ENCODE measurements at places on chromosomes 12 and 14.
A peak's percentile ranks its signal among the peaks of the same experiment; 100 is the strongest.

DNA sequence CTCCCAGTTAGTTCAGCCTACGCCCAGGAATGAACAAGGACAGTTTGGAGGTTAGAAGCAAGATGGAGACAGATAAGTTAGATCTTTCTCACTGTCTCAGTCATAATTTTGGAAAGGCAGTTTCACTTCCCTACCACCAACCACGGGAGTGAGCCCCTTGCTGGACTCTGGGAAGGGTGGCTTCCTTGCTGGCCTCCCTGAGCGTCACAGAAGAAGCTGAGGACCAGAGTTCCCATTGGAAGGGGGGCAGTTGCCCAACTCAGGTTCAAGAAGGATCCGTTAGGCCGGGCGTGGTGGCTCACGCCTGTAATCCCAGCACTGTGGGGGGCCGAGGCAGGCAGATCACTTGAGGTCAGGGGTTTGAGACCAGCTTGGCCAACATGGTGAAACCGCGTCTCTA, 106.2 kb upstream of the MAX start:
- no peak for DNase-seq

GRCh38 chr12:96828169-96828789, 78.8 kb upstream of the NEDD1 start:
- DNase-seq, result no peak

DNA sequence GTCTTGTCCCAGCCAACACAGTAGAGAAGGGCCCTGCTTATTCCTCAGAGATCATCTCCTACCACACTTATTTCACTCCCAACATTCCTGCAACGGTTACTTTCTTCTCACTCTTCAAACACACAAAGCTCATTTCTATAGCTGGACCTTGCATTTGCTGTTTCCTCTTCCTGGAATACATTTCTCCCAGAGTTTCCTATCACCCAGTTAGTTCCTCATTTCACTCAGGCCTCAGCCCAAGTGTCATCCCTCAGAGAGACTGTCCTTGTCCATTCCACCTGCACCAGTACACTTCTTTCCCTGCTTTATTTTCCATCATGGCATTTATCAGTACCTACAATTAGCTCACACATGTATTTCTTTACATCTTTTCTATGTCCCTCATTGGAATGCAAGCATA, 14.7 kb upstream of the STK38L start:
- DNase-seq, result no peak

- DNase-seq, result no peak
These were observed 111.5 kb upstream of the WSCD2 start for GRCh38 chr12:108017472-108018057.

- DNase-seq, result no peak
These were observed 117.2 kb downstream of the PRICKLE1 start for GRCh38 chr12:42472376-42472775.

DNA sequence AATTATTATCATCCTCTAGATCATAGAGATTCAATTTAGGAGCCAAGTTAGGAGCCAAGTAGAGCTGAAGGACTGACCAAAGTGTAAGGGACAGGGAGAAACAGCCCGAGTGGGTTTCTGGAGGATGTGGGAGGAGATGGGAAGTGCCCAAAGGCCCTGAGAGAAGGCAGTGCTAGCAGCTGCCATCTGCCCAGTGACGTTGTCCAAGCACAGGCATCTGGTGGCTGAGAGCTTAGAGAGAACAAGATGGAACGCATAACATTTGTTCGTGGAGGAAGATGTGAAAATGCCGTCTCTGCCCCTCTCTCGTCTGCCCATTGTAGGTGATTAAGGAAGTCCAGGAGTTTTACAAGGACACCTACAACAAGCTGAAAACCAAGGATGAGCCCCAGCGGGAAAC, 34.7 kb downstream of the CD9 start:
- DNase-seq, result no peak

DNA sequence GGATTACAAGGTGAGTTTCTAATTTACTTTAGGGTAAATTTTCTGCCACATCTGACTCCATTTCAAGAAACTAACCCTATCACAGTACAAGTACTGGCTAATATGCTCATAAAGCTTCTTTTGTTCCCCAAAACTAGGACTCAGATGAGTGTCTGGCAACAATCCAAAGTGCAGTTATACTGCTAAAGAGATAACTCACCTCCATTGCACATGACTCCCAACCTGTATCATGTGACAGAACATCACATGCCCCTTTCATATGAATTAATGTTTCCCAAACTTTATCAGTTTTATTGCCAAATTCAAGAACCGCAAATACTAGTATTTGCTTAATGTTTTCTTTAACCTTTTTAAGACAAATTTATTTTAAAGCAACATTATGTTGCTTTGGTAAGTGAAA, 3.9 kb upstream of the PPP1R12A start:
- no peak for DNase-seq

- DNase-seq, result no peak
These were observed 4.5 kb downstream of the RPH3A start for GRCh38 chr12:112796067-112796466.

- no peak for DNase-seq
These were observed 335.2 kb downstream of the CEP128 start for GRCh38 chr14:80606347-80606772.

- no peak for DNase-seq
These were observed 32.3 kb downstream of the RAD51B start for GRCh38 chr14:67851785-67852410.

DNA sequence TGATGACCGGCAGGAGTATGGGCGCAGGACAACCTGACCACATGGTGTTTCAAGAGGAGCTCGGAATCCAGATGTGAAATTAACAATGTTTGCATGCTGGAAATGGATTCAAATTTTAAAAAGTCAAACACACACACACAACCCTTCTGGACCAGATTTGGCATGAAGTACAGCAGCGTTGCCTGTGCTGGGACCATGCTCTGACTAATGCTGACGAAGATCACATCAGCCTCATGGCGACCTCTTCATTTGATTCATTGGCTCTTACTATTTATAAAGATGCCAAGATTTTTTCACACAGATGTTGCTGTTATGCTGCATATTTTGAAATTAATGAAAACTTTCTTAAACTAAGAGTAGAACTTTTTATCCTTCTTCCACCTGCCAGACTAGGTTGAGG, 926.6 kb upstream of the TMEM132C start:
- no peak for DNase-seq

- no peak for DNase-seq
These were observed 36.3 kb upstream of the HECTD1 start for GRCh38 chr14:31243860-31244259.

- no peak for DNase-seq
These were observed 12.8 kb upstream of the GSG1 start for GRCh38 chr12:13116259-13116658.

DNA sequence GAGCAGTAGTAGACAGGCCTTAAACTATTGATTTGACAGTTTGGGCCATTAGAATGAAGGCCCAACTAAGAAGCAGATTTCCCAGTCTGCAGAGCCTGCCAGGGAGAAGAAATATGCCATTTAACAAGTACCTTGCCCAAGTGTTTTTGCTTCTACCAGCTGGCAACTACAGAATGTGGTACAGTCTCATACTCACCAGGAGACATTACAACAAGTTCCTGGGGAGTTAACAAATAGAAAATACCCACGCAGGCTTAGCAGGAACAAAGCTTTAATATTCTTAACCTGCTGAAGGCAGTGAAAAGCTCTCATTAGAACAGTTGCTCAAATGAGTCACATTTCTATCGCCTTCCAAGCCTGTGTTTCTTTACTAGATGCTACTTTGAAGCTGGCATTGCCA, 241.0 kb downstream of the TMEM117 start:
- no peak for DNase-seq

DNA sequence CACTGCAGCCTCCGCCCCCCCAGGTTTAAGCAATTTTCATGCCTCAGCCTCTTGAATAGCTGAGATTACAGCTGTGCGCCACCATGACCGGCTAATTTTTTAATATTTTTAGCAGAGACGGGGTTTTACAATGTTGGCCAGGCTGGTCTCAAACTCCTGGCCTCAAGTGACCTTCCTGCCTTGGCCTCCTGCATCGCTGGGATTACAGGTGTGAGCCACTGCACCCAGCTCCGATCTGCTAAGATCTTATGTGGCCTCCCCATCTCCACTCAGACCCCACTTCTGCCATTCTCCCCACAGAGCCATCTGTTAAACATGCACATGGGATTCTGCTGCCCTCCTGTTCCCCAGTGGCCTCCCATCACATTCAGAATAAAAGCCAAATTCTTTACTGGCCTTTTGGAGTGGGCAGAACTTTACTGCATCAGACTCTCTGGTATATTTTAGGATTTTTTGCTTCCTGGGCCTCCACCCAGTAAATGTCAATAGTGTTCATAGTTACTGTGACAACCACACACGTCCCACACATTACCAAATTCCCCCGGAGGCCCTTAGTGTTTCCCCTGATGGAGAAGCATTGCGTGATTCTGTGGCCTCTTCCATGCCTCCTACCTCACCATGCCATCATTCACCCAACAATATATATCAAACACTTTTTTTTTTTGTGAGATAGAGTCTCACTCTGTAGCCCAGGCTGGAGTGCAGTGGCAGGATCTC, 96.3 kb downstream of the PTPN11 start:
- no peak for DNase-seq

GRCh38 chr12:27463511-27464219, 17.1 kb downstream of the SMCO2 start:
- no peak for DNase-seq

GRCh38 chr12:69524755-69525469, 54.7 kb downstream of the FRS2 start:
- no peak for DNase-seq

DNA sequence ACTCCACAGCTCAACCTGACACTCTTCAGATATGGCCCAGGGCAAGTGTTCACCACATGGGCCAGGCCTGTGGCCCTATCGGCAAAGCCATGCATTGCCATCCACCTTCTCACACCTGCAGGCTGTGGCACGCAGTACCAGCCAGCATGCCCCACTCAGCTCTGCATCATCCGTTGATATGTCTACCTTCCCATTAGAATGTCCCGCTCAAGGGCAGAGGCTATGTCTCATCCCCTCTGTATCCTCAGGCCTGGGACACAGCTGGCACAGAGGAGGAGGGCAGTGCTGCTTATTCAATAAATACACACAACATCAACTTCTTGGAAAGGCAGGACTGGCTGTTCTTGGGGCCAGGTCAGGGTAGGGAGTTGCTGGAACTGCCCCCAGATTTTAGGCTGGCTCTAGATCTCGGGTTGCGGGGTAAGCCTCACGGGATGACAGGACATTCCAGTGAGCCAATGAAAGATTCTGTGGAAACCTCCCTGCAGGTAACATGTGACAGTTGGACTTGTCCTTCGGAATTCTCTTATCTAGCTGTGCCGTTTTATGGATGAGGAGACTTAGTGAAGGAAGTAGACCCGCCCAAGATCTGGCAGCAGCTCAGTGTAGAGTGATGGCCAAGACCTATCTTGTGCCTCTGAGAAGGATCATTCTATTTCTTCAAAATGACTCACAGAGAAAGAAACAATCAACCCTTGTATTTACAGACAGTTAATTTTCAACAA, 25.6 kb downstream of the SYNE3 start:
- no peak for DNase-seq

DNA sequence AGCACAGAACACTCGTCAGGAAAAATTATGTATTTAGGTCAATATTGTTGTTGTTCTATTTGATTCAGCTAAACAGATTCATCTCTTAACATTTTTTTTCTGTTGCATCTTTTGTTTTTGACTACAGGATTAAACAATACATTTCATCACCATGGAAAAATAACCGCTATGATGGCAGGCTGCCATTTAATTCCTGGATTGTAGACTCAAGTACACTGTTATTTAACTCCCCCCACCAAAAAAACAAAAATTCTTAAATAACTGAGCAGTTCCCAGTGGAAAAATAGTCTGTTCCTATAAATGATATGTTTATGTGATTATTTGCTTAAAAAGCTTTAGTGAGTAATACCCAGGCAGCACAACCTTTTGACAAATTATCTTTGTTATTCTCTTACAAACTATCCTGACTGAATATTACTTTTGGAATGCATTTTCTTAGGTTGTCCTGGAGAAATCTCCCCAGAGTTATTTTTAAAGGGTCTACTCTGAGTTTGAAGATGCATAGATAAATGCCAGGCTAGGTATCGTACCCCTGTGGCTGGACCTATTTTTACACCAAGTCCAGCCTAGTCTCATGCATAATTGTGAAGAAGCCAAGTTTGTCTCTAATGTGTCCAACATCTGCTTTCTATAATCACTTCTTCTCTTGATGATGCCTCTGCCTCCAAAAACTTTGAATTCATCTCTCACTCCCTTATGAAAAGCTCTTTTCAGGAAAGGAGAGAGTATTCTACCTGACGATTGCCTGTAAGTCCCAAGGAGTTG, 3.7 kb downstream of the KERA start:
- DNase-seq, result no peak

- DNase-seq, result no peak
These were observed 245.9 kb downstream of the CACNA1C start for GRCh38 chr12:2298556-2299200.

DNA sequence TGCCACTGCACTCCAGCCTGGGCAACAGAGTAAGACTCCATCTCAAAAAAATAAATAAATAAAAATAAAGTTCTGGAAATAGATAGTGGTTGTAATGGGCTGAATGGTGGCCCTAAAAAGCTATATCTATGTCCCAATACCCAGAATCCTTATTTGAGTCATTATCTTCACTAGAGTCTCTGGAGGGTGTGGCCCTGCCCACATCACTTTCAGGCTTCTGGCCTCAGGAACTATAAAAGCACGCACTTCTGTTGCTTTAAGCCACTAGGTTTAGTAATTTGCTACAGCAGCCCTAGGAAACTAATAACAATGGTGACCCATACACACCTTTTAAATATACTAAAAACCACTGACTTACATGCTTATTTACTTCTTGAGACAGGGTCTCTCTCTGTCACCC, 49.9 kb downstream of the MAP3K9 start:
- no peak for DNase-seq

DNA sequence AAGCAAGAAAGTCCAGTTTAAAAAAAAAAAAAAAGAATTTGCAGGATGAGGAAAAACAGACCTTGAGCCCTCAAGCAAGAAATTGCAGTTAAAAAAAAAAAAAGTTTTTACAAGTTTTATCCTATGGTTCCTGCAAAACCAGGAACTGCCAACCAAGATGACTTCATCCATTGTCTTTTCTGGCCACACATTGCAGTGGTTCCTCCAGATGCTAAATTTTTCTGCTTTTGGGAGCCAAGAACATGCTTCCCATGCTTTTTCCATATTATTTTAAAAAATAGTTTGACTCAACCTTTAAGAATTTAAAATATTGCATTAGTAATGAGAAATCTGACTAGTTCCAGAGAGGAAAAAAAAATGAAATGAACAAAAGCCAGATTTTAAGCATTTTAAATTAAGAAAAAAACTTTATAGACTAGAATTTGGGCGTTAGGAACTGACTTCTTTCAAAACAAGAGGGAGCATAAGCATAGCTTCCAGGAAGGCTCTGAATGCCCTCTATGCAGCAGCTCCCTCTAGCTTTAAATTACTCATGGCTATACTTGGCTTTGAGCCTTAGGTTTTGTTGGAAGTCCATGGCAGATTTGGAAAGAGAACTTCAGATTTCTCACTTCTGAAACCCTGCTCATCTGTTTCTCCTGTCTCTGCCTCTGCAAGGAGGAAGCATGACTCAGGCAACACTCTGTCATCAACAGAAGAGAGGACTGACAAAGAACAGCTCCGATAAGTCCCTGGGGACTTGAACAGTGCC, 124.5 kb downstream of the GPR65 start:
- DNase-seq, result no peak

GRCh38 chr14:61678975-61679374, 16.3 kb upstream of the HIF1A start:
- DNase-seq, result no peak

GRCh38 chr12:76266797-76267196, 81.4 kb downstream of the BBS10 start:
- DNase-seq, result peak; percentile 82

Data from RCC 7860 (cell line).